ENCODE measurements at places on chromosomes 3 and 15. TPM values are rescaled to one million over a fixed set of nuclear protein-coding genes. Genes with fewer than 3 reads are reported as not detected.

Gene PLA1A
- total RNA-seq = 2.1 TPM

Gene TPRA1
- 19.9 TPM for total RNA-seq

Gene FBXW12
- not detected for total RNA-seq

Gene KBTBD8
- total RNA-seq = 2.4 TPM

Gene SERINC4
- not detected for total RNA-seq

Gene MEX3B
- total RNA-seq = 2.2 TPM

All from esophagus muscularis mucosa (tissue), 4 donors.